HEK293T (cell line): ENCODE measurements at places on chromosomes 16 and 17.
A peak's percentile ranks its signal among the peaks of the same experiment; 100 is the strongest.

- DNase-seq = no peak
These were observed 8.7 kb upstream of the PITPNA start for GRCh38 chr17:1571341-1571704.

DNA sequence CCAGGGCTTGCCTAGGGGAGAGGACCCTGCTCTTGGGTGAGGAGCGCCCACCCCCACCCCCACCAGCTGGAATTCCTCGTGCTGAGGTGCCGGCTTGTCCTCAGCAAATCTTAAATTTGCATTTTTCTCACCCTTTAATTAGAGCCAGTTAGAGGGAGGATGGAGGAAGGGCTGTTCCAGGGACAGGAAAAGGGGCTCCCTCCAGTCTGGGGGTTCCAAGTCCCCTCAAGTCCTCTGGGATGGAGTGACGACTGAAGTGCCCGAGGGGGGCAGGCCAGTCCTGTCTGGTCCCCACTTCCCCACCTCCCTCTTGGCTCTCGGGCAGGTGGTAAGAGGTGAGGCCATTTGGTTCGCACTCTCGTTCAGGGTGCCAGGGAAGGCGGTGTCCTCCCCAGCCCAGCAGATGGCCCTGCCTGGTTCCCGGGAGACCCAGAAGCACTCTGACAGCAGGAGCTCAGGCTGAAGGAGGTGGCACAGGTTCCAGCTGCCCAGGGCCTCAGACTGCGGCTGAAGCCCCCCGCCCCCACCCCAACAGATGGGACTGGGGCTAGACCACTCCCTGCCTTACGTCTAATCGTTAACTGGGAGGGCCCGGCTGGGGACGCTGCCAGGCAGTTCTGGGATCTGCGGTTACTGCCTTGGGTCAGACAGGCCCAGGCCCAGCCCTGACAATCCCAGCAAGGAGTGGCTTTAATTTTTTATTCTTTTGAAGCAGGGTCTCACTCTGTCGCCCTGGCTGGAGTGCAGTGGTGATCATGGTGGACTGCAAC, 2.2 kb downstream of the RAB26 start:
- DNase-seq = no peak

GRCh38 chr17:70314506-70314905, 145.2 kb downstream of the KCNJ2 start:
- DNase-seq = no peak

DNA sequence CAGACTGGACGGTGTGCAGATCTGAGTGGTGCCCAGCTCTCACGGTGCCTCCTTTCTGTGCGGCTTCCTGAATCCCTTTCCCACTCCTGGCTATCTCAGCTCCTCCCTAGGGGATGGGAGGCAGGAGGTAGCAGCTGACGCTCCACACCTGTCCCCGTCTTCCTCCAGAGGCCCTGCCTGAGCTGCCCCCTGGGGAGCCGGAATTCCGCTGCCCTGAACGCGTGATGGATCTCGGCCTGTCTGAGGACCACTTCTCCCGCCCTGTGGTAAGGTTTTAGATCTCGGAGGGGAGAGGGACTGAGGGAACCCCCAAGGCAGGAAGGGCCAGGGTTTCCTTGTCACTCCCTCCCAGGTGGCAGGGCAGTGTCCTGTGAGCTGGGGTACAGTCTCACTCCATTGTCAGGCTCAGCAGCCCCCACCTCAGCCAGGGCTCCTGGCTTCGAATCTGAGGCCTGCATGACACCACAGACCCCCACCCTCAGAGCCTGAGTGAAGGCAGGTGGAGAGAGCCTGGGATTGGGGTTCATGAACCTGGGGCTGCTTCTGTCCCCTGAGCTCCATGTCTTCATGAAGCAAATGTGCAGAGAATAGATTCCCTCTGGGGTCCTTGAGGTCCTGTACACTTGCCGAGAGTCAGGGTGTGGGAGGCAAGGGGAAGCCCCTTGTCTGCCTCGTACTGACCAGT, 6.6 kb downstream of the DEF8 start:
- DNase-seq = no peak

- no peak for DNase-seq
These were observed 2.4 kb downstream of the MED9 start for GRCh38 chr17:17479209-17479608.

GRCh38 chr16:30064729-30065101, 845 bp upstream of the ALDOA start:
- DNase-seq = no peak

DNA sequence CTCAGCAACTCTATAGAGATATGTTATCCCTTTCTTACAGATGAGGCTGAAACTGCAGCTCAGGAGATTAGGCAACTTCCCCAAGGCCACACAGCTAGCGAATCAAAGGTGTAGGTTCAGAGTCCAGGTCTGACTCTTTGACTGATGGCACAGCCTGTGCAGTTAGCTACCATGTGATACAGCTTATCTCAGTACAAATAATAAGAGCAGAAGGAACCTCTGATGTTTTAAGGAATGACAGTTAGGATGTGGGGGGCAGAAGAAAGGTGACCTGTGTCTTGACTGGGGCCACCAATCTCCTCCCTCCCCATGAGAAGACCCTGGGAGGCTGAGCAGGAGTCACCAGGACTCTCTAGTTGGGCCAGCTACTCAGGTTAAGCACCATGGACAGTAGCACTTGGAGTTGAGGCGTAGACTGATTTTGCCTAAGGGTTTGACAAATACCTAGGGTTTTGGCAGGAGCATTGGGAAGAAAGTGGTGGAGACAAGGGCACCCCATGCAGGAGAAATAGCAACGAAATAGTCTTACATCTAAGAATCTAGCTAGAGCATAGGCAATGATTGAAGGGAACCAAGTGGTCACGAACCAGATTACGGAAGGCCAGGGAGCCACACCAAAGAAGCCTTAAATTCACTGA, 22.8 kb upstream of the ACSM2B start:
- no peak for DNase-seq

GRCh38 chr16:10256784-10257641, 74.8 kb upstream of the GRIN2A start:
- peak; percentile 75 for DNase-seq

DNA sequence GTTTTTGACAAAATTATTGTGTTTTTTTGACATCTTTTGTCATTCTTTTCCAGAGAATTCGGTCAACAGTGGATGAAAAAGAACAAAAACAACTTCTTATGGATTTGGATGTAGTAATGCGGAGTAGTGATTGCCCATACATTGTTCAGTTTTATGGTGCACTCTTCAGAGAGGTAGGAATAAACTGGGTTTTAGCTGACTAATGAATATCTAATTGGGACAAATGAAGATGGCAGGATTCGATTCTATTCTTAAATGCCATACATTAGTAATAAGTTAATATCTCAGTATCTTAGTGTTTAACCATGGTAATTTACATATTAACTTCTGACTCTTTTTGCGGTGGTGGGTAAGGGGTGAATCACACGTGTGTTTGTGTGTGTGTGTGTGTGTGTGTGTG, 74.8 kb downstream of the MAP2K4 start:
- no peak for DNase-seq

GRCh38 chr17:73292031-73292531, 19.7 kb downstream of the CDC42EP4 start:
- DNase-seq = no peak

GRCh38 chr16:11403534-11403795, 58.2 kb downstream of the RMI2 start:
- DNase-seq = no peak

- no peak for DNase-seq
These were observed 12.1 kb upstream of the NDUFAB1 start for GRCh38 chr16:23608194-23608593.

DNA sequence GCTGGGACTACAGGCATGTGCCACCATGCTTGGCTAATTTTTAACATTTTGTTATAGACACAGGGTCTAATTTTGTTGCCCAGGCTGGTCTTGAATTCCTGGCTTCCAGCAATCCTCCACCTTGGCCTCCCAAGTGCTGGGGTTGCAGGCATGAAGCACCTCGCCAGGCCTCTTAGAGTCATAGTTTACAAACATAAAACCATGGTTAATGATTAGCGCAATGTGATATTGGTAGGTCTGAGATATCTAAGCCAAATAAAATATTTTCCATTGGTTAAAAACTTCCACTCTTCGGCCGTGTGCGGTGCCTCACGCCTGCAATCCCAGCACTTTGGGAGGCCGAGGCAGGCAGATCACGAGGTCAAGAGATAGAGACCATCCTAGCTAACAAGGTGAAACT, 16.6 kb downstream of the TXNDC11 start:
- no peak for DNase-seq

DNA sequence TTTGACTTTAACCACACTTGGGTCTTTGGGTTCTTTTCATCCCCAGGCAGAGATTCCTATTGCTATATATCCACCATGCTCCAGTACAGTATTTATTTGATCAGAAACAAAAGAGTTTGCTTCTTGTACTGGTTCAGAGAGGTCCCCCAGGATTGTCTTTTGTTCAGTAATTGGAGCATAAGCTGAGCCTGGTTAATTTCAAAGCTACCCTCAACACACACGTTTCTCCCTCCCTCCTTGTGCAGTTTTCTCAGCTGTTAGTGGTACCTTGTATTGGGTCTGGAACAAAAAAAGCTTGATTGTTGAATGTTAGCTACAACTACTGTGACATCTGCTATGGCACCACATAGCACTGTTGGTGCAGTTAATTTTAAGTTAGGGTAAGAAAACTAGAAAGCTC, 50.0 kb downstream of the NUP93 start:
- no peak for DNase-seq

DNA sequence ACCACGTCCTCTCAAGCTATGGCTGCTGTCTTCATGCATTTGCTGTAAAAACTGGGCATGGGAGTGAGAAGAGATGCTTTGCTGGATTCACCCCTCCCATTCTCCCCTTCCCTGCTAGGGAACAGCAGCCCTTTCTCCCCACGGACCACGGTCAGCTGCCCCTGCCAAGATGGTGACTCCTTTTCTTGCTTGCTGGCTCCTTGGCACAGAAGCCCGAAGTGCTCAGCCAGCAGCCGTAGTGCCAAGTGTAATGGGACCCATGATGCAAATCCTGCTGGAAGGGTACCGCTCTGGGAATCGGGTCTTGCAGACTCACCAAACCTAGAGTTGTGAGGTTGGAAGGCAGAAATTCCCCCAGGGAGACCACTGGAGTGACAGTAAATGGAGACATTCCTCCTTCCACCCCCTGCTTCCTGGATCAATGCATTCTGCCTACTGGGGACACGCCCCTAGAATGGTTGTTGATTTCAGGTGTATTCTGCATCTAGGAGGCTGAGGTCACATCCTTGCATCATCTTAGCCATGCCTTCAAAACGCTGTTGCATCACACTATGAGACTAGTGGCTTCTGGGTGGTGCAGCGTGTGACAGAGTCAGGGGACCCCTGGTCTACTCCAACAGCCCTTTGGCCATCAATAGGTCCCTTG, 63.0 kb upstream of the CBX4 start:
- DNase-seq = no peak

GRCh38 chr16:30096862-30097563, 1.0 kb upstream of the YPEL3 start:
- DNase-seq = no peak

GRCh38 chr17:81935709-81936084, 1.4 kb downstream of the PYCR1 start:
- DNase-seq = no peak

- DNase-seq = no peak
These were observed 61.4 kb upstream of the IRX3 start for GRCh38 chr16:54347961-54348360.

DNA sequence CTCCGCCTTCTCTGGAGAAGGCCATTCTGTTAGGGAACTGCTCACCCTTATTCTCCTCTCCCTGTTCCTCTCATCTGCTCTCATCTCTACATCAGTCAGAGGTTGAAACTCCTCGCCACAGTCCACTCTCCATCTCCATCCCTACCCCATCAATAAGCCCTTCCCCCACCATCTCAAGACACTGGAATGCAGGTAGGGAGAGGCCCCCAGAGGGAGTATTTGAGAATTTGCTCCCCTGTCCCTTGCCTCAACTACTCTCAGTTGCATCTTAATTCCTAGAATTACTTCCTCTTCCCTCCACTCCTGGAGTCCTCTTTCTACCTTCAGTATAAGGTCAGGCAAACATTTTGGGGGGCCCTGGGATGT, 2.0 kb upstream of the AATF start:
- DNase-seq = no peak

- DNase-seq = peak; percentile 46
These were observed 1.2 kb downstream of the NXN start for GRCh38 chr17:978103-979093.

DNA sequence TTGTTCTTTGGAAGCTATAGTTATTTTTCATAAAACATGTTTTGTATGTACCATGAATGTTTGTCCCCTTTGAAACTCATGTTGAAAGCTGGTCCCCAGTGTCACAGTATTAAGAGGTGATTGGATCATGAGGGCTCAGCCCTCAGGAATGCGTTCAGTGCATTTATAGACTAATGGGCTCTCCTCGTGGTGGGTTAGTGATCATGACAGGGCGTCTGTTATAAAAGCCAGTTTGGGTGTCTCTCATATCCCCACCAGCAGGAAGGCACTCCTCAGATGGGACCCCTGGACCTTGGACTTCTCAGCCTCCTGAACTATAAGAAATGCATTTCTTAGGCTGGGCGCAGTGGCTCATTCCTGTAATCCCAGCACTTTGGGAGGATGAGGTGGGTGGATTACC, 10.4 kb downstream of the BANP start:
- no peak for DNase-seq

DNA sequence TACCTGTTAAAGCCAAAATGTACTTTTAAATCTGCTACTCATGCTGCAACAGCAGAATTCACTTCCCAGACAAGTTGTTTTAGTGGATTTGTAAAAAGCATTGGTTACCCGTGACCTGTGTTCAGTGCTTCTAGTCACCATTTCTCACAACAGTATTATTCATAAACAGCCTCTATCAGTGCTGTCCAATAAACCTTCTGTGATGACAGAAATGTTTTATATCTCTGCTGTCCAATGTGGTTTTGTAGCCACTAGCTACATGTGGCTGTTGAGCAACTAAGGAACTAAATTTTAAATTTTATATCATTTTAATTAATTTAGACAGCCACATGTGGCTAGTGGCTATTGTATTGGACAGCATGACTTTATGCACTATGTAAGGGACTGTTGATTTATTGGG, 12.6 kb downstream of the MAP3K3 start:
- DNase-seq = no peak

GRCh38 chr16:75351183-75351582, 82.1 kb downstream of the CFDP1 start:
- DNase-seq = no peak
